ENCODE measurements at places on chromosomes 5 and 9.
A peak's percentile ranks its signal among the peaks of the same experiment; 100 is the strongest.

GRCh38 chr5:71586052-71586940 lies 844 bp upstream of the MCCC2 start:
- DNase-seq = peak; percentile 85

DNA sequence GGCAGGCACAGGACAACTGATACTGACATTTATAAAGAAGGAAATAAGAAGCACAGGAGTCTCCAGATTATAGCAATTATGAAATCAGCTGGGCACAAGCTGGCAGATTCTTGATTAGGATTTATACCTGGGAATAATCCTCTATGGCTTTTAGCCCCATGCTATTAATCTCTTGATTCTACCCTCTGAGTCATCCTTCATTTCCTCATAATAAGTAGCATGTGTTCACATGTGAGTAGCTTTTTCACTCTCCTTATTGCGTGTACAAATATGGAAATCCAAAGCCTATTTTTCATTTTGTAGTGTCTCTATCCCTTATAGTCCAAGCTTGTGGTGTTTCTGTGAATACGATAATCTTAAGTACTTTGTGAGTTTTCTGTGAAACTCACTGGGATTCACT lies 185.0 kb upstream of the PRLR start:
- DNase-seq = no peak

- peak; percentile 35 for DNase-seq
Observed at GRCh38 chr5:59661954-59662615, 231.4 kb downstream of the PDE4D start.

DNA sequence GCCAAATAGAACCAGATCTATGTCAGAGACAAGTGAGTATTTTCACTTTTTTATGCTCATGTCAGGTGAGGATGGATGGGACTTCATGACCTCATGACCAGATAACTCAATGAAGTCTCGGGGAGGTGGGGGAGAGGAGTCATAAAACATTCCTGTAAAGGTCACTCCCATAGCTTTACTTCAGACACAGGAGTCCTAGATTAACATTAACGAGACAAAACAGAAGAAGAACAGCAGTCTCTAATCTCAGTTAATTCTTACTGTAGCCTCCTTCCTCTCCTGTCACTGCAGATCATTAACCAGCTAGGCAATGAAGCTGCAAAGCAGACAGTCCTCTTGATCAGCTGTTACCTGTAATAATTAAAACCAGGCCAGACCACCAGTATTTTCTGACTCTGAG lies 11.2 kb downstream of the CRHBP start:
- no peak for DNase-seq

DNA sequence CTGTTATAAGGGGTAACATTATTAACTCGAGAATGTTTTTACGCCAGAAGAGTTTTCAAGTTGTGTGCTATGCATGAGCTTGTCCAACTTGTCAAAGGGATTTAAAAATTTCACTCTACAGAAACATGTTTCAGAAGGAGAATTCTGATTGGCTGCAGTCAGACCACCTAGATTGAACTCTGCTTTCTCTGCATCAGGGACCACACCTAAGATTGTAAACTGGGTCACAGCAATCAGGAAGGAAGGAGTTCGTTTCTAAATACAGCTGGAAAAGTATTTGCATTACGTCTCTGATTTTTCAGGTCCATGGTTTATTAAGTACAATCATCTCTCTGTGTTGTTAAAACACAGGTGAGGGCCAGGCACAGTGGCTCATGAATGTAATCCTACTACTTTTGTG lies 5.8 kb downstream of the GLRX start:
- DNase-seq = no peak

Data from NCI-H2029 treated with DMSO at 0.1 percent for 48 hours (cell line).